ENCODE measurements at places on chromosomes 11 and 22.
A peak's percentile ranks its signal among the peaks of the same experiment; 100 is the strongest.

DNA sequence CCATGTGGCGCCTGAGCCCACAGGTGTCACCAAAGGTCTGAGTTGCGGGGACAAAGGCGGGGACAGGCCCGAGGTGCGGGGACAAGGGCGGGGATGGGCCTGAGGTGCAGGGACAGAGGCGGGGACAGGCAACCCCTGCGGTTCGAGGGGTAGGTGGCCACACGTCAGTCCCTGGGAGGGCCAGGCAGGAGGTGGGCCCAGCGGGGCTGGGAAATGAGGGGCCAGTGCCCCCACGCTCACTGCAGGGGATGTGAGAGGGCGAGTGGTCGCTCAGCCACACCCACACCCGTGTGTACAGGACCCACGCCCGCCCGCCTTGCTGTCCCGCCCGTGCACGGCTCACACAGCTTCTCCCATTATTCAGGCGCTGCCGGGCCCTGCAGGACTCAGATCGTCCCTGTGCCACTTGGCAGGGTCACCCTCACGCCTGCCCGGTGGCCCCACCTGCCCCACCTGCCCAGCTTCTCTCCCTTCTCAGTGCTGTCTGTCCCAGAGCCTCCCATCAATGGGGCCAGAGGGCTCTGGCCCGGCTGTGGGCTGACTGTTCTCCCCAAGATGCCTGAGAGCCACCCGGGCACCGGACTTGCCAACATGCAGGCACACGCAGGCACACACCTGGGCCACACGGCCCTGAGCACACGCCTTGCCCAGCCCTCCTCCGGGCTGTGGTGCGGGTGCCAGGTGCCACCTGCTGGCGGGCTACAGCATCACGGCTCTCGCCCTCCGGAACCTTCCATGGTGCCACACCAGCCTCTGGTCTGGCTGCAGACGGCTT lies 14.2 kb upstream of the MUC6 start:
- H3K4me3 ChIP-seq = no peak overlapping the region
- no peaks in the 10 kb centered on the region for H3K36me3 ChIP-seq
- peaks cover 2% of the 10 kb centered on the region for H3K27me3 ChIP-seq
- H3K4me1 ChIP-seq = no peaks in the 10 kb centered on the region
- no peak overlapping the region for H3K27ac ChIP-seq
- peak; percentile 67 for DNase-seq

GRCh38 chr11:111659201-111660115 lies 57.2 kb downstream of the SIK2 start:
- peaks cover 11% of the 10 kb centered on the region for H3K36me3 ChIP-seq
- no peak for DNase-seq
- no peaks in the 10 kb centered on the region for H3K4me1 ChIP-seq
- no peak overlapping the region for H3K4me3 ChIP-seq
- no peak overlapping the region for H3K27ac ChIP-seq

- no peaks in the 10 kb centered on the region for H3K4me1 ChIP-seq
- DNase-seq = no peak
- H3K27me3 ChIP-seq = no peaks in the 10 kb centered on the region
- no peak overlapping the region for H3K4me3 ChIP-seq
Observed at GRCh38 chr11:131841925-131842635, 471.7 kb downstream of the NTM start.

- H3K27ac ChIP-seq = no peak overlapping the region
- H3K4me3 ChIP-seq = no peak overlapping the region
- no peaks in the 10 kb centered on the region for H3K27me3 ChIP-seq
- H3K36me3 ChIP-seq = peaks cover 4% of the 10 kb centered on the region
Observed at GRCh38 chr22:29695129-29695926, 24.5 kb upstream of the CABP7 start.

DNA sequence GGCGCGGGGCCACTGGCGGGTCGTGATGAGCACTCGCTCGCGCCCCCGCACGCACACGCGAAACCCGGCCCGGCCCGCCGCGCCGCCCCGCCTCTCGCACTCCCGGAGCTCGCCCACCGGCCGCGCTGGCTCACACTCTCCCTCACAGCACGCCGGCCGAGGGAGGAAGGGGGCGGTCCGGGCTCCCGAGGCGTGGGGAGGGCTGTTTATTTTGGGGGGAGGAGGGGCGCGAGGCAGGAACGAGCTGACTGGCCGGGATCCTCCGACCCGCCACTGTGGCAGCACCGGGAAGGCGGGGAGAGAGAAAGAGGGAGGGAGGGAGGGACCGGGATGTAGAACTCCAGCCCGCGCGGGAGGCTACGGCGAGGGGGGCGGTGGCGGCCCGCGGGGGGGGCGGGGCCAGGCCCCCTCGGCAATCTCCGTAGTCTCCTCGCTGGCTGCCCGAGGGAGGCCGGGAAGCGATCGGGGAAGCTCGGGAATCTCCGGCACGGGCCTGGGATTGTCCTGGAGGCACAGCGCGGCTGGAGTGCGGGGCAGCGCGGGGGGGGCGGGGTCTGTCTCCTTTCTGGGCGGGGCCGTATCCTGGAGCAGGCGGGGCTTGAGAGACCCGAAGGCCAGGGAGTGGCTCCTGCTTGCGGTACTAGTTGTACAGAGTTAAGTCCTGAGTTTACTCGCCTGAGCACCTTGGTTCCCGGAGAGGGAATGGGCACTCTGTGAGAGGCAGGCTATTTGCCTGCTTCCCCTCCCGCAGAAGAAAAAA lies at the start of gene RBFOX2:
TSS of gene RBFOX2 (minus strand) at position 179 of the 760 bp plus-strand sequence. CDS start 399 bp downstream, outside the sequence.
- peak; percentile 65 for DNase-seq
- H3K36me3 ChIP-seq = no peaks in the 10 kb centered on the region
- H3K4me3 ChIP-seq = peak within 1 kb of the TSS; percentile 85
- H3K27ac ChIP-seq = peak within 1 kb of the TSS; percentile 3

DNA sequence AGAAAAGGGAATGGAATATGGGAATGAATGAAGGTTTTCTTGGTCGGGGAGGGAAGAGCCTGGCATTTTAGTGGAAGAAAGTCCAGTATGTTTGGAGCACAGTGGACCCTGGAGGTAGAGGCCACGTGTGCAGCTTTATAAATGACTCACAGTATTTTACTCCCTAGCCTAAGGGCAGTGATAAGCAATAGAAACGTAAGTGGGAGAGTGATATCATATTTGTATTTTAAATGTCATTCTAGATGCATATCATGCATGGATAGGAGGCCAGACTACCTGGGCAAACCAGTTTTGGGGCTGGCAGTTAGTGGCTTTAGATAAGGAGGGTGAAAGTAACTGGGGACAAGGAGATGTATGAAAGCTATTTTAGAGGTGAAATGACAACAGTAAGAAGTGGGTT lies 174.1 kb downstream of the ARHGAP42 start:
- H3K27ac ChIP-seq = no peak overlapping the region
- H3K36me3 ChIP-seq = no peaks in the 10 kb centered on the region
- no peak for DNase-seq
- H3K4me1 ChIP-seq = no peaks in the 10 kb centered on the region

GRCh38 chr11:22461626-22462025 lies 123.4 kb downstream of the SLC17A6 start:
- no peak for DNase-seq
- H3K27ac ChIP-seq = no peak overlapping the region

DNA sequence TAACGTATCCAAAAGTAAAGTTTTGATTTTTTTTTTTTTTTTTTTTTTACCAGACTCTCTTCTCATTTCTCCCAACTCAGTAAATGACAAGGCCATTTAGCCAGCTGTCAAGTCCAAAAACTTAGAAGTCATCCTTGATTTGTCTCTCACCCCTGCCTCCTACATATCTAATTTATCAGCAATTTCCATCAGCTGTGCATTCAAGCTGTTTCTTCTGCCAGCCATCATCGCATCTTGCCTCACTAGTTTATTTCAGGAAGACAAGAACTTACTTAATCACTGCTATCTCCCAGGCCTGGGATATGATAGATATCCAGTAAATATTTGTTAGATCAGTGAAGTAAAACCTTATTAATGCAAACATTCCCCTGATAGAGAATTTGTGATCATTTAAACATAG lies 47.6 kb downstream of the SCGB1A1 start:
- peaks cover 2% of the 10 kb centered on the region for H3K27me3 ChIP-seq
- DNase-seq = no peak
- peaks cover 6% of the 10 kb centered on the region for H3K4me1 ChIP-seq
- H3K36me3 ChIP-seq = no peaks in the 10 kb centered on the region
- no peak overlapping the region for H3K4me3 ChIP-seq
- no peak overlapping the region for H3K27ac ChIP-seq

GRCh38 chr11:96134602-96135001 lies 208.4 kb downstream of the MAML2 start:
- no peak for DNase-seq
- no peak overlapping the region for H3K27ac ChIP-seq
- no peaks in the 10 kb centered on the region for H3K27me3 ChIP-seq
- H3K4me1 ChIP-seq = peaks cover 31% of the 10 kb centered on the region
- peaks cover 36% of the 10 kb centered on the region for H3K36me3 ChIP-seq

GRCh38 chr11:130064596-130064995 lies 5.1 kb upstream of the APLP2 start:
- peaks cover 35% of the 10 kb centered on the region for H3K27me3 ChIP-seq
- H3K27ac ChIP-seq = no peak overlapping the region
- no peak for DNase-seq
- H3K4me1 ChIP-seq = peaks cover 8% of the 10 kb centered on the region
- H3K36me3 ChIP-seq = no peaks in the 10 kb centered on the region
- H3K4me3 ChIP-seq = no peak overlapping the region

GRCh38 chr11:69078930-69079605 lies 30.3 kb downstream of the TPCN2 start:
- H3K27ac ChIP-seq = peak overlapping the region; percentile 92
- H3K36me3 ChIP-seq = peaks cover 10% of the 10 kb centered on the region
- H3K4me1 ChIP-seq = peaks cover 24% of the 10 kb centered on the region
- no peak for DNase-seq
- no peaks in the 10 kb centered on the region for H3K27me3 ChIP-seq
- no peak overlapping the region for H3K4me3 ChIP-seq

- no peak for DNase-seq
- H3K27ac ChIP-seq = no peak overlapping the region
- H3K4me1 ChIP-seq = no peaks in the 10 kb centered on the region
- H3K36me3 ChIP-seq = no peaks in the 10 kb centered on the region
- H3K4me3 ChIP-seq = no peak overlapping the region
Observed at GRCh38 chr11:83725728-83726127, 439.6 kb upstream of the CCDC90B start.

- H3K27ac ChIP-seq = no peak overlapping the region
- no peaks in the 10 kb centered on the region for H3K4me1 ChIP-seq
- H3K36me3 ChIP-seq = no peaks in the 10 kb centered on the region
- no peak overlapping the region for H3K4me3 ChIP-seq
Observed at GRCh38 chr11:35549787-35550186, 24.4 kb upstream of the PAMR1 start.

DNA sequence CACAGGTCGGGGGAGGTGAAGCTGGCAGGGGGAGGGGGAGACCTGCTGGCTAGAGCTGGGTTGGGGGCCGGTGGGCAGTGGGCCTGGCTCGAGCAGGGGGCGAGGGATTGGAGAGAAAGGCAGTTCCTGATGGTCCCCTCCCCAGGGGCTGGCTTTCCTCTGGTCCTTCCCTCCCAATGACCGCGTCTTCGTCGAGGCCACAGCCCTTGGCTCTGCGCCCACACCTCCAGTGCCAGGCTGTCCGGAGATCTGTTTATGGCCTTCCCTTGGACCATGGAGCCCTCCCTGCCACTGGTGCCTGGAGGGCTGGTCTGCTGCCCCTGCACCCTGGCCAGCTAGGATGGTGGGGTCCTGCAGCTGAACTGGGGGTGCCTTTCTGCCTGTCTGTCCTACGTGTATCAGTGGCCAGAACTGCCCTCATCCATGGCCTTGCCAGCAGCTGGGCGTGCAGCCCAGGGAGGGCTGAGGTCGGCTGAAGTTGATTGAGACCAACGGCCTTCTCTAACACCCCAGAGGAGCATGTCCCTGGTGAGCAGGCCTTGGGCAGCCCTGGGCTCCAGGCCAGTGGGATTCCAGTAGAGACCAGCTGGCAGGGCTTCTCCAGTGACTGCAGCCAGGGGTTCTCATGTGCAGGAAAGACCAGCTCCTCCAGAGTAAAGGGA lies 12.3 kb downstream of the TANGO2 start:
- DNase-seq = no peak
- H3K27me3 ChIP-seq = no peaks in the 10 kb centered on the region
- peaks cover 15% of the 10 kb centered on the region for H3K36me3 ChIP-seq
- no peak overlapping the region for H3K27ac ChIP-seq
- no peak overlapping the region for H3K4me3 ChIP-seq

GRCh38 chr11:115576606-115577380 lies 72.6 kb upstream of the CADM1 start:
- no peaks in the 10 kb centered on the region for H3K27me3 ChIP-seq
- H3K27ac ChIP-seq = no peak overlapping the region
- no peaks in the 10 kb centered on the region for H3K36me3 ChIP-seq
- no peak for DNase-seq
- H3K4me3 ChIP-seq = no peak overlapping the region
- no peaks in the 10 kb centered on the region for H3K4me1 ChIP-seq

DNA sequence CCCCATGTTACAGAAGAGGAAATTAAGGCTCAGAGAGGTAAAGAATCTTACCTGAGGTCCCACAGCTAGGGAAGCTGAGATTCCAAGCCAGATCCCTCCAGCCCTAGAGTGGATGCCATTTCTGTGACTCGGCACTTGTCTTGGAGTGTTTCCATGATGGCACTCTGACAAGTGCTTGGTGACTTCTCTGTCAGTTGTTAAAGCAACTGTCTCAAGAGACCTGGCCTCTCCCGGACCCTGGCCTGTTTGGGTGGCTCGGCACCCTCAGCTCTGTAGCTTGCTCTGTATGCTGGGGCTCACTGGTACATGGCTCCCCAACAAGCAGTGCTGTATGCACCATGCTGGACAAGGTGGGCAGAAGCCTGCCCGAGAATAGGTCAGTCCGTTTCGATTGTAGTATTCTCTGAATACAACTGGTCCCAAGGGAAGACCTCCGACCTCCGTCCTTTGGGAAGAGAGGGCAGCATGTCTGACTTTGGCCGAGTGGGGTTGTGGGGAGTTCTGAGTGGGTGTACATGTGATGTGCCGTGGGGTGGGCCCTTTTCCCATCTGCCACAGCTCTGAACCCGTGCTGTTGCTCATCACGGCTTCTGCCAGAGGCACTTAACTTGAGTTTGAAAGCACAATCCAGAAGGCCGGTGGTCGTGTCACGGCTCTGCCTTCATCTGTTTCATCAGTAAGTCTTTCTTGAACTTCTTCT lies 12.4 kb downstream of the ACO2 start:
- H3K4me3 ChIP-seq = no peak overlapping the region
- H3K27ac ChIP-seq = no peak overlapping the region
- H3K27me3 ChIP-seq = no peaks in the 10 kb centered on the region

GRCh38 chr11:16603245-16603644 lies 135.2 kb upstream of the C11orf58 start:
- no peak for DNase-seq
- H3K4me1 ChIP-seq = peaks cover 20% of the 10 kb centered on the region
- peaks cover 8% of the 10 kb centered on the region for H3K36me3 ChIP-seq
- H3K27ac ChIP-seq = no peak overlapping the region
- peak overlapping the region; percentile 13 for H3K4me3 ChIP-seq

- peaks cover 21% of the 10 kb centered on the region for H3K27me3 ChIP-seq
- DNase-seq = no peak
- H3K4me3 ChIP-seq = no peak overlapping the region
Observed at GRCh38 chr11:12777208-12777874, 103.1 kb downstream of the TEAD1 start.

DNA sequence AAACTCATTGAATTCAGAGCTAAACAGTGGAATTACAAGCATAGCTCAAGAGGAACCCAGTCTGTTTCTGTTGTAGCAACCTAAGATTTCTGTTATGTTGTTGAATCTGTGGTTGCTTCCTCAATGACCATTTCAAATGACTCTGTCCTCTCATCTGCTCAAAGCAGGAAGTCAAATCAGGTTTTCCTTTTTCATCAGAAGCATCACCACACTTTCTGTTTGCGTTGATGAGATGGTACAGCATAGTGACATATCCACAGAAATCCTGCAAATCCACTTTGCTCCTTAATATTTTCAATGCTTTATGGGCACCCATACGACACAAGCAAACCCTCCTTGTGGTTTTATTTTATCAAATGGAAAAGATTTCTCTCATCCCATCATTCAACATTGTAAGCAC lies 12.6 kb upstream of the UCP2 start:
- peak overlapping the region; percentile 58 for H3K4me3 ChIP-seq
- peak; percentile 62 for DNase-seq
- no peaks in the 10 kb centered on the region for H3K27me3 ChIP-seq
- H3K4me1 ChIP-seq = peaks cover 56% of the 10 kb centered on the region

Measured in activated CD4-positive, alpha-beta T cell treated with anti-CD3 and anti-CD28 coated beads, Interleukin-2, amount 10 ng/mL, durations not matched to agents 7 days and 5 days (primary cell).